ENCODE measurements at places on chromosomes 6 and 20. TPM values are rescaled to one million over a fixed set of nuclear protein-coding genes. Genes with fewer than 3 reads are reported as not detected.

GRCh38 chr6:168061269-168062210, 17.5 kb downstream of the FRMD1 start:
- no peak for DNase-seq

GRCh38 chr6:132520953-132521352, 8.0 kb upstream of the STX7 start:
- DNase-seq: peak; percentile 31

- DNase-seq: no peak
Observed at GRCh38 chr6:31239854-31240253, 32.0 kb downstream of the HLA-C start.

GRCh38 chr6:63307581-63308246, 12.1 kb downstream of the LGSN start:
- peak; percentile 64 for DNase-seq

GRCh38 chr6:164982389-164982788, 327.0 kb downstream of the C6orf118 start:
- DNase-seq: peak; percentile 43

FAXC gene
- 1.1 TPM for total RNA-seq

KHDRBS2 gene
- total RNA-seq: not detected

POLH gene
- total RNA-seq: 28.0 TPM

- no peak for DNase-seq
Observed at GRCh38 chr6:115838763-115839401, 221.8 kb downstream of the FRK start.

HNF4A gene
- total RNA-seq: not detected

- no peak for DNase-seq
Observed at GRCh38 chr6:166152660-166153059, 15.0 kb downstream of the TBXT start.

AVP gene
- not detected for total RNA-seq

DNA sequence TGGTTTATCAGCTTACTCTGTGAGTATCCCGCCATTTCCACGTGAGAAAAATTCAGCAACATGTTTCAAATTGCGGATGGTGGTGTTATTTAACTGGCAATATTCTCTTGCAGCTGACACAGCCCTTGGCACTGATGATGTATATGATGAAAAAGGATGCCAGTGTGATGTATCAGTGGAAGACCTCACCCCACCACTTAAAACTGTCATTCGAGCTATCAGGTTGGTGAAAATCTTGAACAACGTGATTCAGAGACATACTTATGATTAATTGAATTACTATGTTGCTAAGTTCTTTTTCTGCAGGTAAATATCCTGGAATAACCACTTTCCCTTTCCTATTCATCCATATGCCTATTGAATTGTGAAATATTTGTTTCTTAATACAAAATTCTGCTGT, 55.7 kb downstream of the KHDC1L start:
- DNase-seq: no peak

DNA sequence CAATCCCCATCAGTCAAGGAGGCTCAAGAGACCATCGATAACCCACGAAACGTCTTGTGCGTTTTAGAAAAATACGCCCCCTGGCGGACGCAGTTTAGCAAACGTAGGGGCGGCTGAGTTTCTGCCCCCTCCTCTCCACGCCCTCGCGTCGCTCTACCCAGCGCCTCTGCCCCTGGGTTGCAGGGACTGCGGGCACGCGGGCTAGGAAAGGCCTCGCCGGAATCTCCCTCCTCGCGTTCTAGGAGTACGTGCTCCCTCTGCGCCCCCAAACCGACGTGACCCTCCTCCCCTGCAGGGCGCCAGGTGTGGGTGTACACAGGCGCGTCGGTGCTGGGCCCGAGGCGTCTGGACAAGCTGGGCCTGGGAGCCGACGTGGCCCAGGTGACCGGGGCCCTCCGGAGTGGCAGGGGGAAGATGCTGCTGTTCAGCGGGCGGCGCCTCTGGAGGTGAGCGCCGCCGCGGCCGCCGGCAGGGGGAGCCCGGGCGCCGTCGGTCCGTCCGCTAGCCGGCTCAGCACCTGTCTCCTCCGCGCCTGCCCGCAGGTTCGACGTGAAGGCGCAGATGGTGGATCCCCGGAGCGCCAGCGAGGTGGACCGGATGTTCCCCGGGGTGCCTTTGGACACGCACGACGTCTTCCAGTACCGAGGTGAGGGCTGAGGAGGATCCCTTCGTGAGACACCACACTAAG, 5.3 kb downstream of the MMP9 start:
- peak; percentile 94 for DNase-seq

GRCh38 chr6:92114797-92115196, 1304.6 kb downstream of the EPHA7 start:
- DNase-seq: no peak

DNA sequence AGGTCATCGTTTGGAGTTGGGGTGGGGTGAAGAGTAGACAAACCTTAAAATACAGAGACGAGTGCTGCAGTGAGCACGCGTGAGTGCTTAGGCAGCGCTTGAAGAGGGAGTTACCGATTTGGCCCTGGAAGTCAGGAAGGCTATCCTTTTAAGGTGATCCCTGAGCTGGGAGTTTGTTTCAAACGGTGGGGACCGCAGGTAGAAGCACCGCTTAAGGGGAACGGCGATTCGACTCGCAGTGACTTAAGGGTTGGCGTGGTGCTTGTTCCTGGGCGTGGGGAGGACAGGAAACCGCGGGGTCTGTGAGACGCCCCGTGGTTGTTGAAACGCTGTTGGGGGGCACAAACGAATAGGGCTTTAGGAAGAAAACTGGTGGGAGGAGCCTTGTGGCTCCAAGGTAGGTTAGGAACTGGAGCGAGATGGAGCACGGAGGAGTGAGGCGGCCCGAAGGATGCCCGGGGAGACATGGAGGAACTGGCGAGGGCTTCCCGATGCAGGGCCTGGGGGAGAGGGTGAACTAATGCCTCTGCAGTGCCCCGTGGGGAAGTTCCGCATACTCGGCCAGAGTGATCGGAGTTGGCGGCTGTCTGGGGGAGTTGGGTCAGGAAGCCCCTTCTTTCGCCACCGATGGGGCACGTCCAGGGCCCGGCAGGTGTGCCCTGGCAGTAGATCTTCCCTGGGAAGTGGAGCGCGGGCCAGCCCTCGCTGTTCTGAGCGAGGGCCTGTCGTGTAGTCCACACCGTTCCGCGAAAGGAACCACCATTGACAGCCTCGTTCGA, 1.3 kb upstream of the CDYL start:
- DNase-seq: peak; percentile 76

DNA sequence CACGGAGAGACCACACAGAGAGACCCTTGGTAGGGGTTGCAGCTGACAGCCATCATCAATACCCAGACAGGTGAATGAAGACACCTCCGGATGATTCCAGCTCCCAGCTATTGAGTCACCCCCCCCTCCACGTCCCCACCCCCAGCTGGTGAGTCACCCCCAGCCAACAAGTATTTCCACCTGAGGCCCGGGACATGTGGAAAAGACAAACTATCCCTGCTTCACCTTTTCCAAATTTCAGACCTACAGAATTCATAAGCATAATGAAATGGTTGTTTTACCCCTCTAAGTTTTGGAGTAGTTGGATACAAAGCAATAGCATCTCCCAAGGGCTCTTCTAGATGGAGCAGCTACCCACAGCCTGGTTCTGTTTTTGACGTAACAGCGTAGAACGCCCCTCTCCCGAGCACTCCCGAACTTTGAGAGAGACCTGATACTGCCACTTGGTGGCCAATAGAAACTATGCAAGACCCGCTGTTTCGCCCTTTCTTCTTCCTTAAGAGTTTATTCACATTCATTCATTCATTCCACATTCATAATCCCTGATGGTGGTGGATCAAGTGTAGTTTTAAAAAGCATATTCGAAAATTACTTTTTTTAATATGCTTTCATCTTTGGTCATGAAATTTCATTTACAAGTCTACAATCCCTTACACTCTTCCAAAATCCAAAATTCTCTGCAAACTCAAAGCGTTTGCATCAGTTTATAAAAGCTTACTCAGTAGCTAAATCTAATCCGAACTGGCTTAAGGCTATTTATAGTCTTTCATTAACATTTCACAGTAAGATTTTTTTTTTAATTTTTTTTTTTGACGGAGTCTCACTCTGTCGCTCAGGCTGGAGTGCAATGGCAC, 15.1 kb upstream of the PPP1R16B start:
- DNase-seq: no peak

DNA sequence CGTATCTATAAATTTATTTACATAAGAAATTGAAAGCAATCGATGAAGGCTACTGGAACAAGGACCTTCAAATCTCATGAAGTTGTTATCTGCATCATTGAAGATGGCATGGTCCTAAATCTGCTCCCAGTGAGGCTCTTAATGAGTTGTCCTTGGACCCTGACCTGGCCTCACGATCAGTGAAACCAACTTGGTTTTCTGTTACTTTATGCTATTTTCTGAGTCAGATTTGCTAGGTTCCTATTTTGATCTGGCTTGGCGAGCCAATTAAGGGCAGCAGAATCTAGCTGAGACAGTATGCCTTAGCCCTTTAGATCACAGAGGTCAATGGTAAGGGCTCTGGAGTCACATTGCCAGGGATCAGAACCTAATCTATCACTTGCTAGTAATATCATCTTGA, 30.1 kb upstream of the NOX3 start:
- no peak for DNase-seq

- peak; percentile 83 for DNase-seq
Observed at GRCh38 chr6:30156262-30156599, 4.8 kb downstream of the TRIM10 start.

CCDC170 gene
- 1.8 TPM for total RNA-seq

- peak; percentile 93 for DNase-seq
Observed at GRCh38 chr6:35142588-35143569, 1.7 kb upstream of the TCP11 start.

Data from osteoblast (primary cell).